HL-60 (cell line): ENCODE measurements at places on chromosomes 5 and 9.

GRCh38 chr5:138303372-138303771 lies 28.2 kb downstream of the CDC25C start:
- no peak for DNase-seq

GRCh38 chr5:145681686-145682085 lies 153.5 kb downstream of the PRELID2 start:
- DNase-seq, result peak; percentile 68

GRCh38 chr9:134175808-134176598 lies 11.6 kb upstream of the RNU6ATAC start:
- DNase-seq, result no peak

DNA sequence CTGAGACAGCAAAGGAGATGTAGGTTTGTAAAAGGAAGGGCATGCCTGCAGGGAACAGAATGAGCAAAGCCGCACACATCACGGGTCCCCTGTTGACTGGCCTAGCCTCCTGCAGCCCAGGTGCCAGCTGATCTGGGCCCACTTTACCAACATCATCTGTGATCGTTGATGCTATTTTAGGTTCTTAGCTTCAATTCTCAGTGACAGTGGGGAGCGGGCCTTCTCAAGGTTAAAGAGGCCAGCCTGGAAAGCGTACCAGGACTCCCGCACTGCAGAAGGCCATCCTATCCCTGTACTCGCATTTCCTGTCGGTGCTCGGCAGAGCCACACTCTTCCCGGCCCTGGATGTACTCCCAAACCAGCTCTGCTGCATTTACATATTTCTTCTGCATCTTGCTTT lies 213.5 kb upstream of the IRX1 start:
- DNase-seq, result no peak

GRCh38 chr5:113378959-113379541 lies 55.7 kb downstream of the TSSK1B start:
- DNase-seq, result peak; percentile 8

DNA sequence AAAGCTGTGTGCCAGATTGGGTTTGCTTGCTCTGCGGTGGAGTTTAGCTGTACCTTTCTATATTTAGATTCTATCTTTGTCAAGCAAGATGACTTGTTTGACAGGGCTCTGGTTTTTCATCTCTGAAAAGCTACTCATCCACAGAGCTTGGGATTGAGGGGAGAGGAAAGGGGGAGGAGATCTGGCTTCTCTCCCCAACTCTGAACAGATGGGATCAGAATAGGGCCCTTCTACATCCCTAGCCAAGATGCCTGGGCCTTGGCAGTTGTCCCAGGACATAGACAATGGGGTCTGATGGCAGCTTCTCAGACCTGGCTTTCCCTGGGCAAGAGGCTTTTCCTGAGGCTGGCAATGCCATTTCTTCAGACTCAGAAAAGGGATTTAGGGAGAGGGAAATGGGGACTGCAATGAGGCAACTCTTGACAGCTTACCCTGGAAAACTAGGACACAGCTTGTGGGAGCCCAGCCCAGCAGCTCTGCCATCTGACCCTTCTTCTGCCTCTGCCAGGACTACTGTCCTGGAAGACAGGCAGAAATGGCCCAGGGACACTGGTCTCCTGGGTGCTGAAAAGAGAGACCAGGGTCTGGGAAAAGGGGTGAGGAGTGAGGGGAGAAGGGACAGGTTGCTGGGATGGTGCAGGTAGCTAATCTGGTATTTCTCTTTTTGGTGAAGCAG lies 50.2 kb upstream of the ASTN2 start:
- DNase-seq, result no peak

- DNase-seq, result no peak
Observed at GRCh38 chr5:76851728-76852369, 2.0 kb downstream of the S100Z start.

DNA sequence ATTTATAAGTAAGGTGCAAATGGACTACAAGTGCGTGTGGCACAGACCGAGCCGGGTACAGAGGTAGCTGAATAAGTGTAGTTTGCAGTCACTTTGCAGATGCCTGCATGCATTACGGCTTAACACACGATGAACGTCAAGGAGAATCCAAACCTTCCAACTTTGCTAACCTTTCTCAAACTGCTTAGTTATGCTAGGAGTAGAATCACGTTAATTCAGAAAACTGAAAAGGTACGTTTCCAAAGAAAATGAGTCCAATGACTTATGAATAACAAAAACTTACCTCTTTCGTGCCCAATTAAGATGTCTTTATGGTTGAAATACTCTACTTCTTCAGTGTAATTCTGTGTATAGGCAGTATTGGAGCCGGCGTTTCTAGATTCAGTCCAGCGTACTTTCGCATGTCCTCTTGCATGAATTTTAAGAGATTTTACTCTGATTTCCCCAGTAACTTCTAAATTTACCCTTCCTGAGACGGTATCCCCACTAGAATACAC lies 539 bp downstream of the ARRDC3 start:
- DNase-seq, result peak; percentile 21

DNA sequence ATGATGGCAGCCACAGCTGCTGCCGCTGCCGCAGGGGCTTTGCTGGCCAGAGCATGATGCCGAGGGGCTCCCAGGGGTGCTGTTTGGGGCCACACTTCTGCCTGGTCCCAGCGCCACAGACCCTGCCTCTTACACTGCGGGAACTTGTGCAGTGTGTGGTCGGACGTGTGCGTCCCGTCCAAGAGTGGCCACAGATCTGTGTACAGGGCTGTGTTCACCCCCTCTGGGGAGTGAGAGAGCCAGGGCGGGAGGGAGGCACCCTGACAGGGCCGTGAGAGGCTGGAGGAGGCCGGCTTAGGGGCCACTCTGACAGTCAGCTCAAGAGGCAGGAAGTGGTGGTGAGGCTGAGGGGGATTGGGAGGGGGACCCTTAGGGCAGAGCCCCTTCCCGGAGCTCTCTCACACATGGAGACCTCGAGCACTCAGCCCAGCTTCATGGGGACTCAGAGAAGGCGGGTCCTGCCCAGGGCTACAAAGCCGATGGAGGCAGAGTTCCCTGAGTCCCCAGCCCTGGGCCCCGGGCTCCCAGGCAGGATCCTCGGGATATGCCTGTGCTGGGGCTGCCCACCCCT lies 13.1 kb upstream of the CARD19 start:
- no peak for DNase-seq

DNA sequence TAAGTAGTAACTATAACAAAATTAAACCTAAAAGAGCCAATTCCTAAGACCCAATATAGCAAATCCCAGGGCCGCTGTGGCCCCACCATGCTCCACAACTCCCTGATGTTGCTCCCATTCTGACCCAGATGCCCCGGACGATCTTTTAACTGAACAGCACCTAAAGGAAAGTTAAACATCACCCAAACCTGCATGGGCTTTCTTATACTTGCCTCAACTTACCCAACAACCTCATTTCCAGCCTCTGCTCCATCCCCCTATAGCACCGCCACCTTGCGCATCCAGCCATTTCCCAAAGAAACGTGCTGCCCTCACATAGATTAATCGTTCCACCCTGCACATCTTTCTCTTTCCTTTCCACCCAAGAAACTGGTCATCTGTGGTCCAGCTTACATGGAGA lies 54.6 kb downstream of the ZNF354C start:
- no peak for DNase-seq

DNA sequence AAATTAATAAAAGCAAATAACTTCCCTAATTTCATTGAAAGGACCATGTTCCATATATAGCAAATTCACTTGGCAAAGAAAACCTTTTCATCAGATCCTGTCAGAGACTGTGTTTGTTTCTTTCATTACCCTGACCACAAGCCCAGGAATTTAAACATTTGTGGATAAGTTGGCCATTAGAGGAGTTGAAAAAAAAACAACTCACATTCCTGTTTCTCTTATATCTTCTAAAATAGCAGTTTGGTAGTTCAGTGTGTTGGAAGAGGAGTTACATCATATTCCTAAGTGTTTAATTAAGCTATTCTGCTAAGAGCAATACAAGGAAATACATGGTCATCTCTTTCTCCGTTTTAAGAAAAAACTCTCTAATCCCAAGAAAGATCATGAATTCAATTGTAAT lies 505.6 kb downstream of the TLE1 start:
- no peak for DNase-seq

DNA sequence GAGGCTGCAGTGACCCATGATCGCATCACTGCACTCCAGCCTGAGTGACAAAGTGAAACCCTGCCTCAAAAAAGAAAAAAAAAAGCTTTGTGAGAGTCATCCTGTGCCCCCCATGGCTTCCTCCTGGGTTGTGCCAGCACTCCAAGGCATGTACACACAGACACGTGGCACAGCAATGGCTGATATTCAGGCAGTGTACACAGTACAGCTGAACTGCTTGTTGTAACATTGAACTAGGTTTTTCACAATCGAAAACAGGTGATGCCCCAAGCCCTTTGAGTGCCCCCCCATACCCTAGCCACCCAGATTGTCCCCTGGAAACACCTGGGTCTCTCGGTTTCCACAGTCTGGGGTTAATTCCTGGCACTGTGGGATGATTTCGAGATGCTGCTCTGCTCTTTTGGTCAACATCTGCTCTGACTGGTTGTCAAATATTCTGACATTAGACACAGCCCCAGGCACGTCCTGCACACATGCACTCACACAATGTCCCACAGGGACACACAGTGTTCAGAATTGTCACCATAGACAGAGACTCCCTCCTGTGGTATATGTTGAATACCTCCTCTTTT lies 9.2 kb downstream of the SPINK4 start:
- DNase-seq, result no peak

- no peak for DNase-seq
Observed at GRCh38 chr5:135249658-135250057, 149.4 kb downstream of the MACROH2A1 start.

DNA sequence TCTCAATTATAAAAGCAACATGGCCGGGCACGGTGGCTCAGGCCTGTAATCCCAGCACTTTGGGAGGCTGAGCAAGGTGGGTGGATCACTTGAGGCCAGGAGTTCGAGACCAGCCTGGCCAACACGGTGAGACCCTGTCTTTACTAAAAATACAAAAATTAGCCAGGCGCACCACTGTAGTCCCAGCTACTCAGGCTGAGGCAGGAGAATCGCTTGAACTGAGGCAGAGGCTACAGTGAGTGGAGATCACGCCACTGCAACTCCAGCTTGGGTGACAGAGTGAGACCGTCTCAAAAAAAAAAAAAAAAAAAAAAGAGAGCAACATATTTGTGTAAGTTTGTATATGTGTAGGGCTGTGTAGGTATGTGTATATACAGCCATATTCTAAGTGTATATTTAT lies 7.5 kb downstream of the RPS6 start:
- no peak for DNase-seq

- DNase-seq, result no peak
Observed at GRCh38 chr5:157801-158200, 33.5 kb upstream of the LRRC14B start.

- DNase-seq, result no peak
Observed at GRCh38 chr9:121367306-121368137, 2.5 kb downstream of the STOM start.

- no peak for DNase-seq
Observed at GRCh38 chr5:102324714-102325113, 28.6 kb upstream of the SLCO4C1 start.

DNA sequence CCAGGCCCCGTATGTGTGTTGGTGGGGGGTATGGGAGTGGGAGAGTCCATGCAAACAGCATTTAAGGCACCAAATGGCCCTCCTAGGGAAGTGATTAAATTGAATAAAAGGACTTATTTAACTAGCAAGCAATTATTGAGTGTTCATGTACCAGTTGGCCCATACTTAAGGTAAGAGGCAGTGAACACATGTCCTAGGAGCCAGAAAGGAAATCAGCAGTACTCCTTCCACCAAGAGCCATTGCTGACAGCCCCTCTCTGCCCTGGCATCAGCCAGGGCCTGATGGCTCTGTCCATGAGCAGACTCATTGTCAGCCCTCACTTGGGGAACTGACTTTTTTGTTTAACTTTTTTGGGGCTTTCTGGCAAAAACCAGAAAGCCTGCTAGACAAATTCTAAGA lies 10.4 kb upstream of the SHROOM1 start:
- no peak for DNase-seq

- no peak for DNase-seq
Observed at GRCh38 chr5:54421976-54422375, 33.5 kb upstream of the HSPB3 start.

DNA sequence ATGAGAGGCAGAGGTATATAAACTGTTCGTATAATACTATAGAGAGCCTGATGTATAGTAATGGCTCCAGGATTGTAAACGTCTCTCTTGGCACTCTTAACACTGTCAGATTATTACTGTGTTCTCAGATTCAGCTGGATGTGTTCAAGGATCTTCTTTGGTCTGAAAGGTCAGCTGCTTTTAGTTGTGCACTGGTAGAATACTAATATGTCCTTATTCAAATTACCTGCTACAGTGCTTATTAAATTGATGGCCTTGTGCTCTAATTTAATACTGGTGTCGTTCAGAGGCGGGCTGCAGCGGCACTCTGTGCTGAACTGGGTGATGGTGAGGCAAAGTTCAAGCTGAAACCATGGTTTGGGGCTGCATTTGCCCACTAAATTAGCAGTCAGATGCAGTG lies 216.7 kb upstream of the ARRDC3 start:
- DNase-seq, result no peak

DNA sequence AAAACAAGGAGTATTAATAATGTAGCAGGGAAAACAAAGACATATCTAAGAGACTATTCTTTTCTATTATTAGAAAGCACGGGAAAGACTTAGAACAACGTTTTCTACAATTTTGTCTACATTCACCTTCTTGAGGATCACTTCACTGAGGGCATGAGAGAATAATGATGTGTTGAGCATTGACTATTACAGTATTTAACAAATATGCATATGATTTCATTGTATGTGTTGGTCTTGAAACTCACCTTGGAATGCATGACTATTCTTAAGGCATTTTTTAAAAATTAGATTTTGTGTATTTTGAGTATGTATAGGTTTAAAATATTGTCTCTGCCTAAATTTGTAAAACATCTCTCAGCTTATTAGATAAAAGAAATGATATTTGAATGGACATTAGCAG lies 1.2 kb downstream of the FSD1L start:
- no peak for DNase-seq
